ENCODE measurements at places on chromosomes 7 and 10.

DNA sequence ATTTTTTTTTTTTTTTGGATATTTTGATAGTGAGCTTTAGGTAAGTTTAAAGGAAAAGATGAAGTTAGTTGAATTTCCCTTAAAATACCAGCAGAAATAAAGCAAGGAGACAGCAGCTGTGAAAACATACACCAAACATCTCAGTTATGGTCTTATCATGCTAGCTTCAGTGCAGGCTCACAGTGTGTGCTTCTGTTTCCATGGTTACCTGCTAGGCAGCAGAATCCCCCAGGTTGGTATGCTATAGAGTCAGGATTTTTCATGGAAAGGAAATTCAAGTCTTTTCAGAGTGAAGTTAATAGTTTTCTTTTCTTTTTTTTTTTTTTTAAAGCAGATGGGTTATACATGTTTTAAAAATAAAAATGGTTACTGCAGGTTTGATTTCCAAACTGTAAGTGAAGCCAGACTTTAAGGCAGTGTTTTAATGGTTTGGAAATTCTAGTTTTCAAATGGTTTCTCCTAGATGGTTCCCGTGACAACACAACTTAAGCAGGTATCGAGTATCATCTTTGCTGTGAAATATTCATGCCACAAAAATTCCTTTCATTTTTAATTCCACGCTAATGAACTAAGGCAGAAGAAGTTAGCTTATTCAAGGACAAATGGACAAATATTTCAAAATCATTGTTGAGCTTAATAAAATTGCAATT is 230.9 kb downstream of the BICC1 start:
- no peak for DNase-seq

GRCh38 chr7:142152076-142152475 is 40.6 kb downstream of the MGAM2 start:
- no peak for DNase-seq

DNA sequence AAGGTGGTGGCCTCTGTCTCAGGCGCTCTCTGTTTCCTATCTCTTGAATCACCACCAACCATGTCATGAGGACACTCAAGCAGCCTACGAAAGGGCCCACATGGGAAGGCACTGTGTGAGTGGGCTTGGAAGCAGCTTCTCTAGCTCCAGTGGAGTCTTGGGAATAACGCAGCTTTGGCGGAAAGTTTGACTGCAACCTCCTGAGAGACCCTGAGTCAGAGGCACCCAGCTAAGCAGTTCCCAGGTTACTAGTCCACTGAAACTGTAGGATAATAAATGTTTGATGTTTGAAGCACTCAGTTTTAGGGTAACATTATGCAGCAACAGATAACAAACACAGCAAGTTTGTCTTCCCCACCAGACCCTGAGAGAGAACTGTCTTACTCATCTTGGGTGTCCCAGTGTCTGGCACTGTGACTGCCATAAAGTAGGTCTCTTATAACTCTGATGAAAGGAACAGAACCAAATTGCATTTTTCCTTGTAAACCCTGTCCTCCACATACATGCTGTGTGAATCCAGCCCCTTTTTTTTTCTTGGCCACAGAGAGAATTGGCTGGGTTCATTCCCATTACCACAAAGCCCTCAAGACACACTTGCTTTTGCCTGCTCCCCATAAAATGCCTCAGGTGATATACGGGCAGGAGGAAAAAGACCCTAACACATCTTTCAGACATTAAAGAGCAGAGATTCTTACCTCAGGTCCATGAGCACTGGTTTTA is 185.5 kb downstream of the ZNF365 start:
- no peak for DNase-seq

DNA sequence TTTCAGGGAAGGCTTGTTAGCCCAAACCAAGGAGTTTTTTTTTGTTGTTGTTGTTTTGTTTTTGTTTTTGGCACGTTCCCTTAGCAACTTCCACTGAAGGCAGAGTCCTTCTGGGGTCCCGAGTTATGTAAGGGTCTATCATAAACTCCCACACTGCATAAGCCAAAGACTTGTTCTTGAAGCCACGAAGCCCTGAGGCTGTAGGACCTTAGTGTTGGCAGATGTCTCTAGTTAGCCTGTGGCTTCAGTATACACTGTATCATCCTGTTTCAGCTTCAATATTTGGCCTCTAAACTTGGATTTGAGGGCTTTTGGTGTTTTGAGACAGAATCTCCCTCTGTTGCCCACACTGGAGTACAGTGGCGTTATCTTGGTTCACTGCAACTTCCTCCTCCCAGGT is 13.6 kb downstream of the KPNA7 start:
- no peak for DNase-seq

DNA sequence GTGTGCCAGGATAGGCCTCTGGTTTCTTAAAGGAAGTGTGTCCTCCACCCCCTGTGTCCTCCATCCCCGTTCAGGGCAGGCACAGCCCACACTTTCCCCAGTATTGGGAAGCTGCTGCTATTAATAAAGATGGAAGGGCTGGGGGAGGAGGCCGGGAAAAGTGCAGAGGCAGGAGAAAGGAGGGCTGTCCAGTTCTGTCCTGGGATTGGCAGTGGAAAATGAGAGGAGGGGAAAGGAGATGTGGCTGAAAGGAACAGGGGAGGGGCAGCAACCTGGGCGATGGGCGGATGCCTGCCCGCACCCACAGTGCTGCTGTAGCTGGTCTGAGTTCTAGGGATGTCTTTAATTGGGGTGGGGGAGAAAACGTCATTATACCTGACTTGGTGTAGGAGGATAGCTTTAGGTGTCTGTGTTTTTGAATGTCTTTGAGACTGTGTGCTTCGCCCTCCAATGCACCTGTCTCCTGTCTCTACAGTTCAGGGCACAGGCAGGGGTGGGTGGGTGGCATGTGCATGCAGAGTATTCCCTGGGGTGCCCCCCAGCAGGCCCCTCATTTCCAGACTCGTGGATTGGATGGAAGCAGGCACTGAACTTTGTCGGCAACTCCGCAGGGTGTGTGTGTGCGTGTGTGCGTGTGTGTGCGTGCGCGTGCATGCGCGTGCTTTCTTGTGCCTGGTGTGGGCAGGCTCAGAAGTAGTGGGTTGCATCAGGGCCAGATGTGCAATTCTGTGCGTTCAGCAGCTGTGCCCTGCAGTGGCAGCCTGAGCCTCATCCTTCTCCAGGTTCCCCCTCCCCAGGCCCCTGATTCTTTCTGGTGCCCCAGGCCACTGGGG is 2.5 kb downstream of the TRIM8 start:
- DNase-seq: peak; percentile 43

GRCh38 chr10:123965973-123966895 is 74.6 kb upstream of the CPXM2 start:
- DNase-seq: no peak

- DNase-seq: no peak
These were observed 1314.2 kb upstream of the LRRTM3 start for GRCh38 chr10:65611592-65611991.

- DNase-seq: peak; percentile 28
These were observed 36.6 kb downstream of the PRKCQ start for GRCh38 chr10:6543431-6544005.

DNA sequence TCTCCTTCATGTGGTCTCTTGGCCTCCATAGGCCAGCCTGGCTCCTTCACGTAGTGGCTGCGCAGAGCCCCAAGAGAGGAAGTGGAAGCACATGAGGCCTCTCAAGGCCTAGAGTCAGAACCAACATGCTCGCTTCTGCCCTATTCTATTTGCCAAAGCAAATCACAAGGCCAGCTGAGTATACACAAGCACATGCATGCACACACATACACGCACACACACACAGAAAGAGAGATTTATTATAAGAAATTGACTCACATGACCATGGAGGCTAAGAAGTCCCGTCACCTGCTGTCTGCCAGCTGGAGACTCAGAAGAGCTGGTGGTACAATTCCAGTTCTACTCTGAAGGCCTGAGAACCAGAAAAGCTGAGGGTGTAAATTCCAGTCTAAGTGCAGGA is 64.3 kb upstream of the NRP1 start:
- DNase-seq: no peak

DNA sequence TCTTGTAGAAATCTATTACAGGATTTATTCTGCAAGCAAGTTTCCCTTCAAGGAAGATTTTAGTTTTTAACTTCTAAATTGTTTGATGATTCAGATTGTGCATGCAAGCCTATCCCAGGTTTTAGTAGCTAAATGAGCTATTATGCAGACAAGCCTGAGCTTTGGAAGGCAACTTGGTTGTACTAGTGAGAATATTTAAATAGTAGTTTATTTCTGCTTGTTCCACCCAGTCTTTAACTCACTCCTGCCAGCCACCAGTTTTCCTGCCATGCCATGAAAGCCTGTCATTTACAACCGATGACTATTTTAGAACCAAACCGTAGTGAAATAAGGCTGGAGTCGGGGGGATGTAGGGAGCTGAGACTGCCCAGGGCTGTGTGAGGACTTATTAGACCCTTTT is 324.6 kb upstream of the FZD1 start:
- DNase-seq: no peak

DNA sequence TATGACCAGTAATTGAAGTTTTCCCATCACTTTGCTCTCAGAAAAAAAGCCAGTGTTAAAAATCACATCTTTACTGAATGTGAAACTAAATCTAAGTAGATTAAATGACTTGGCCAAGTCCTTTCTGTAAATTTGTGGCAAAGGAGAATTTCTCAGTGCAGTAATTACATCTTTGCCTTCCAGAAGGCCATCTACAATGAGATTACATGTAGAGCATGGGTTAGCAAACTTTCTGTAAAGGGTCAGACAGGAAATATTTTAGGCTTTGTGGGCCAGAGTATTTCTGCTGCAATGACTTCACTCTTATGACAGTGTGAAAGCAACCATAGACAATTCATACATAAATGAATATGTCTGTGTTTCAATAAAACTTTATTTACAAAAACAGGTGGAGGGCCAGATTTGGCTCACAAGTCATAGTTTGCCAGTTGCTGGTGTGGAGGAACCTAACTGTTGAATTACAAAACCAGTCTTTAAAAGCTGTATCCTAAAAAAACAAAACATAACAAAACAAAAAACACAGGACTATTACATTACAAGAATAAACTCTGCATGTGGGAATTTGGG is 191.0 kb downstream of the TAX1BP1 start:
- no peak for DNase-seq

DNA sequence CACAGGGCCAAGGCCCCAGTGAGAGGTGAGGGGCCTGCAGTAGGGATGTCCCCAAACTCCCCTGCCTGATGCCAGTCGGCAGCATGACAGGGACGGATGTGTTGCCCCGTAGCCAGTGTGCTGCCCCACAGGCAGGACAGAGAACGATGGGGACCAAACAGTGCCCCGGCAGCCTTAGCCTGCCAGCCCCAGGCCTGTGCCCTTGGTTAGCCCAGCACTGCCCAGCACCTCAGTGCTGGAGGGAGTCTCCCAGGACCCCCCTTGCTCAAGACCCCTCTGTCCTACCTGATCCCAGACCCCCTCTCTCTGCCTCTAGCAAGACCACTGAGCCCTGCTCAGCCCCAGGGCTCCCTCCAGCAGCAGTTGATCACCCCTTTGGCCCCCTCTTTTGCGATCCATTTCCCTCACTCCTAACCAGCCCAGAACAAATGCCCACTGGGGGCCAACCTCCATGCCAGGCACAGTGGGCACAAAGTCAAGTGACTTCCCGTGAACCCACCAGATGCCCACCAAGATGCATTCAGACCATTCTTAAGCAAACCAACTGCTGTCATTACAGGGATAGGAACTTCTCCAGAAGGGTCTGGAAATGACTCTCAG is 34.0 kb downstream of the OAT start:
- DNase-seq: no peak

DNA sequence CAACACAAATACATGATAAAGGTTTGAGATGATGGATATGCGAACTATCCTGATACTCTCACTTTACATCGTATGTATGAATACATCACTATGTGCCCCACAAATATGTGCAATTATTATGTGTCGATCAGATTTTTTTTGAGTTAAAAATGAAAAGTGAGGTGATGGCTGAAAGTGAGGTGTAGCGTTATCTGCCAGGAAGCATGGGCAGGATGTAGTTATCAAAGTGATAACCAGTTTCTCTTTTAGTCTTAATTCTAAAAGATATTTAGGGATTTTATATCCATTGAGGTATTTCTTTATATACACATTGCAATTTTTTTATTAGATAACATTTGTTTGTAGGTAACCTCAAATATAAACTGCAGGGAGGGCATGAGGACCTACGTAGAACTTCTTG is 15.6 kb upstream of the KLF6 start:
- no peak for DNase-seq

- no peak for DNase-seq
These were observed 17.9 kb downstream of the ADCYAP1R1 start for GRCh38 chr7:31069860-31070555.

- no peak for DNase-seq
These were observed 23.7 kb downstream of the TSPAN14 start for GRCh38 chr10:80477813-80478212.

GRCh38 chr10:129421399-129422010 is 45.5 kb upstream of the MGMT start:
- no peak for DNase-seq

DNA sequence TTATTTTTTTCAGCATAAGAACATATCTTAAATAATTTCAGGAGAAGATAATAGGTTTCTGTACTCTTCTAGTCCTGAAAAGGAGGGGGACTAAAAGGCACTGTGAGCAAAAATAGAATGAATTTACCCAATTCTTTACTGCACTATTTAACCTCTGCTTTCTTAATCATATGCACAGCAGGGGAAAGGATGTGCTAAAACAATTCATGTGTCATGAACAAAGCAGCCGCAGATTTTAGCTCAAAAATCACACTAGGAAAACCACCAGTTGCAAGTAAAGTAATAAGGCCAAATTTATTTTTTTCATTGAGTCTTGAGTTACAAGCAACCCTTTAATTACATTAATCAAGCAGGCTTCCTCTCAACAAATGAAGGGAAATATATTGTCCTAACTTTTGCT is 80.1 kb downstream of the CABCOCO1 start:
- no peak for DNase-seq

- DNase-seq: no peak
These were observed 32.2 kb downstream of the HACD1 start for GRCh38 chr10:17585016-17585415.

DNA sequence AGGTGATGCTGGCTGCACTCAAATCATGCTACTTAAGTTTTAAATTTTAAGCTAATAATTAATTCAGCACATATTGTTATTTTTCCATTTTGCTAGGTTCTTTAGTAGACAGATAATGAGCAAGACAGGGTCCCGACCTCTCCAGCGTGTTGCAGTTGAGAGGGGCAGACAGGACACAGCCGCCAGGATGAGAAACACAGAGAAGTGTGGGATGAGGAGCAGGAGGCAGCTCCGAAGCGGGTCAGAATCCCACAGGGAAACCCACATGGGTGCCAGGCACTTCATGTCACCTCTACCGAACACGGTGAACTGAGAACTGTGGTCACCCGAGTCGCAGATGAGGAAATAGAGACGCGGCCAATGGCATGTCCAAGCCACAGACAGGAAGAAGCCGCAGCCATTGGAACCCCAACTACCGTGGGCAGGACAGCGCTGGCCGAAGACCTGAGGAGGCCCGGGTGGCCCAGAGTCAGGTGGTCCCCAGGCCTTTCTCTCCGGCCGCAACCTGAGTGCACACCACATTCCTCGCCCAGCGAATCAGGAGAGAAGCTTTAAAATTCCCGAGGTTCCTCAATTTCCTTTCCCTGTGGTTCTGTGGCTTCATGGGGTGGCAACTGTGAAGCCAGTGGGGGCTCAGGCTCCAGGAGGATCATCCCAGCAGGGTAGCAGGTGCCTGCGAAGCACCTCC is 213.0 kb downstream of the DNAJB6 start:
- no peak for DNase-seq

- no peak for DNase-seq
These were observed 937 bp downstream of the STEAP1 start for GRCh38 chr7:90155206-90155605.

GRCh38 chr7:15755061-15755460 is 68.6 kb upstream of the MEOX2 start:
- no peak for DNase-seq
